NT2/D1 (cell line): ENCODE measurements at places on chromosomes 13 and 19.

- DNase-seq, result no peak
Observed at GRCh38 chr13:94195715-94196114, 283.8 kb downstream of the DCT start.

GRCh38 chr13:22926748-22927400 lies 253.9 kb upstream of the SGCG start:
- DNase-seq, result no peak

- DNase-seq, result no peak
Observed at GRCh38 chr13:40178130-40178529, 488.3 kb downstream of the FOXO1 start.

DNA sequence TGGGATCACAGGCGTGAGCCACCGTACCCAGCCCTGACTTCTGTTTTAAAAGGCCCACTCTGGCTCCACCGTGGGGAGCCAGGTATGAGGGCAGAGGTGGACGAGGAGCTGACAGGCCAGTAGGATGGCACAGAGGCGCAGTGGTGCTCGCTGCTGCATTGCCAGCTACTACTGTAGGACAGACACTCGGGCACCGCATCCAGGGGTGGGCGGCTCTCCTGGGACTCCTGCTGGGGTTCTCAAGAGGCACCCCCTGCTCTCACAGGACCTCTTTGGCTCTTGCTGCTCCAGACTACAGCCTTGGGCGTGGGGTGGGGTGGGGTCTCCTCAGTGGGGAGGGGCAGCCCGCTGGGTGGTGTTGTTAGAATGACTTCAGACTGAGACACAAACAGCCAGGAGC lies 53.4 kb downstream of the LATS2 start:
- DNase-seq, result no peak

DNA sequence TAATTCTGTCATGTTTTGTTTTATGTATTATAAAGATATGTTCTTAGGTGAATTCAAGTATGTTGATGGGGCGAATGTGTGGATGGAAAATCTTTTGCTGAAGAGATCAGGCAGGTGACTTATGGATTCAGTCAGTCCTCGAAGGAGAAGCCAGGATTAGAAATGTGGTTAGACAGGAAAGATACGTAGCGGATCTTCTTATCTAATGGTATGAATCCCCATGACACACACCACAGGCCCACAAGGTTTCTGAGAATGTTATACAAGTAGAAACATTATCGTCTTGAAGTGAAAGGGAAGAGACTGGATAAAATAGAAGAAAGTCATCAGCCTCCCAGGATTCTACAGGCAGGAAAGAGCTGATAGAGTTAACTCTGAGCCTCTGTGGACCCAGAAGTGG lies 69.0 kb upstream of the RFXAP start:
- DNase-seq, result no peak

- no peak for DNase-seq
Observed at GRCh38 chr13:50643060-50643459, 200.4 kb downstream of the DLEU7 start.

GRCh38 chr13:63517371-63517770 lies 2101.7 kb upstream of the PCDH20 start:
- no peak for DNase-seq
